Vagina (tissue), 2 donors: ENCODE measurements at places on chromosomes 2 and 18. TPM values are rescaled to one million over a fixed set of nuclear protein-coding genes. Genes with fewer than 3 reads are reported as not detected.
A peak's percentile ranks its signal among the peaks of the same experiment; 100 is the strongest.

DNA sequence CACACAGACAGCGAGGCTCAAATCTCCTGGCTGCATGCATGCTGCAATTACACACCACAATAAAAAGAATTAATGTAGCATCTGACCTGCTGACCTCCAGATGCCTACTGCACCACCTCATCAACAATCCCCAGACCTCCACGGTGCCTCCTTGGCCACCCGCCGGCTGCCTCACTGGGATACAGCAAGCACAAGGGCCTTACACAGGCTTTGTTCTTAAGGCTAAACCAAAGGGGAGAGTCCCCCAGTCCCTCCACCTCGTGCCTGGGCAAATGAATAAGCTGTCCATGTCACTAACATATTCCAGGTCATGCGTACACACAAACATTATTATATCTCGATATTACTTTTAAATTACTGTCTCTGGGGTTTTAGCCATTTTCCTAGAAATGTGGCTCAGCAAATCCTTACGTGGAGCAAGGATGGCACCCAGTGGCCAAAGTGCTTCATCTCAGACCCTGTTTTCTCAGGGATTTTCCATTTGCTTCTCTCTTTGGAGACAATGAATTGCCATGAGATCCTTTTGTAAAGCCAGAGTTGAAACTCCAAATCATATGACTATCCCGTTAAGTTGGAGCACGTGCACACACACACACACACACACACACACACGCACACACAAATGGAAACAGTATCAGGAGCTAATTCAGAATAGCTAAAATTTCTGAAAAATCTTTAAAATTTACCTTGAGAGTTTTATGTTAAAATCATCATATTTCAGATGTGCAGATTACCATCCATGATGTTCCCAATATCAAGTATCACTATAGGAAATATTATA, 313.8 kb downstream of the PDE11A start:
- H3K27ac ChIP-seq = no peak overlapping the region
- no peak overlapping the region for H3K4me3 ChIP-seq
- no peak for DNase-seq
- H3K4me1 ChIP-seq = no peaks in the 10 kb centered on the region
- no peaks in the 10 kb centered on the region for H3K36me3 ChIP-seq
- H3K27me3 ChIP-seq = no peaks in the 10 kb centered on the region

GRCh38 chr2:61718965-61719364, 134.9 kb downstream of the FAM161A start:
- H3K27me3 ChIP-seq = no peaks in the 10 kb centered on the region
- H3K4me3 ChIP-seq = no peak overlapping the region
- no peaks in the 10 kb centered on the region for H3K36me3 ChIP-seq
- DNase-seq = no peak
- H3K4me1 ChIP-seq = no peaks in the 10 kb centered on the region

DNA sequence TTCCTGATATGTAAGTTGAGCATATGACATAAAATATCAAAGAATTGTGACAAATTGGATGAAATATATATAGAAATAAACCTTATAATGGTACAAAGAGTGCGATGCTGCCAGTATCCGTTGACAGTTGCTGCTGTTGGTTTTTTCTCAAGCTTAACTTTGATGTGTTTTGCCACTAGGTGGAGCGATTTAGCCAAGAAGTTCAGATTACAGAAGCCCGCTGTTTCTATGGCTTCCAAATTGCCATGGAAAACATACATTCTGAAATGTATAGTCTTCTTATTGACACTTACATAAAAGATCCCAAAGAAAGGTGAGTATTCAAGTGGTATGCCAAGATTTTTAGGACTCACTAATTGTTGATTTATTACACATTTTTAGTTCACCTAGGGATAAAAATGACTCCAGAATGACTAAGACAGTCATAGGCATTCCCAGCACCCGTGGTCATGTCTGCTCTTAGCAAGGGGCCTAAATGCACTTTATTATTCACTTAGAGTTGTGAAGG, 2.1 kb downstream of the RRM2 start:
- no peak overlapping the region for H3K4me3 ChIP-seq
- H3K4me1 ChIP-seq = peaks cover 31% of the 10 kb centered on the region
- H3K36me3 ChIP-seq = no peaks in the 10 kb centered on the region
- peaks cover 6% of the 10 kb centered on the region for H3K27me3 ChIP-seq
- no peak overlapping the region for H3K27ac ChIP-seq

DCDC2C gene
- total RNA-seq = not detected

DNA sequence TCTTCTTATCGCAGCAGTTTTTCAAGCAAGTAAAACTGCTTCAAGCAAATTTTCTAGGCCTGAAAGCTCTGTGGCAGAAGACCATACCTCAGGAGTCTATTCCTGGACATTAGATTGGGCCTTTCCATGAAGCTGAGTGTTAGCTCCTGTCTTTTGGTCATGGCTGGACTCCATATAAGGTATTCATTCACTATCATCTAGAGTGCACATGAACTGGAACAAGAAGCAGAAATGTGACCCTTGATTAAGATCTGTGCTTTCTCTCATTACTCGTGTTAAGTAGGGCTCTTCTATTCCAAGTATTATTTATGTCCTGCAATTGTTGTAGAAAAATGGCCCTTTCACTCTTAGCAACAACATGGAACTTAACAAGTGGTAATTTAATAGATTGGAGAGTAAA, 5.9 kb upstream of the GULP1 start:
- no peak for DNase-seq
- no peak overlapping the region for H3K27ac ChIP-seq
- no peak overlapping the region for H3K4me3 ChIP-seq
- H3K36me3 ChIP-seq = no peaks in the 10 kb centered on the region
- peaks cover 15% of the 10 kb centered on the region for H3K4me1 ChIP-seq
- H3K27me3 ChIP-seq = no peaks in the 10 kb centered on the region

DNA sequence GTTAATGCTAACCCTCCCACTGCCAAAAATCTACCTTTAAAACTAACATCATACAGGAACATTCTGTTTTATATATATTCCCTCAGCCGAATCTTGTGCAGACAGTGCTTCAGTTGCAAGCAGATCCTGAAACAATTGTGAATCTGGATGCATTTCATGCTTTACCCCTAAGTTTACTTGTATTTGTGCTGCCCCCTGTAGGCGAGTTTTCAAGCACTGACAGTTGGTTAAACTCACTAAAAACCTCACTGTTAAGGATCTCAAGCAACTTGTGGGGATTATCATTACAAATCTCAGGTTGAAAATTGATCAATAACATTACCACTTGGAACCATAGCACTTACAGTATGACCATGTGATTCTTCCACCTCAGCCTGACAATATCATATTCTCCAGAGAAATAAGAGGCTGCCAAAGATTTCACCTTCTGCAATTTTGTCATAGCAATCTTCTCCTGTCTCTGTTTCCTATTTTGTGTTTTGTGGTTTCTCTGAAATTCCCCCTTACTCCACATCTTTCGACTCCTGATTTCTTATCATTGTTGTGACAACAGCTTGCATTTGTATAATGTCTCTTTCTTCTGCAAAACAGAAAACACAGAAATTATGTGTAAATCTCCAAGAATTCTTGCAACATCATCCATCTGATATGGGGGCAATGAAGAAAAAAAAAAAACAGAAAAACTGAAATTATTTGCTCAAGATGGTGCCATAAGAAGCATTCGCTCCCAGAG, 354.6 kb upstream of the SETBP1 start:
- H3K27ac ChIP-seq = no peak overlapping the region
- H3K4me3 ChIP-seq = no peak overlapping the region
- H3K4me1 ChIP-seq = no peaks in the 10 kb centered on the region
- H3K36me3 ChIP-seq = no peaks in the 10 kb centered on the region

DNA sequence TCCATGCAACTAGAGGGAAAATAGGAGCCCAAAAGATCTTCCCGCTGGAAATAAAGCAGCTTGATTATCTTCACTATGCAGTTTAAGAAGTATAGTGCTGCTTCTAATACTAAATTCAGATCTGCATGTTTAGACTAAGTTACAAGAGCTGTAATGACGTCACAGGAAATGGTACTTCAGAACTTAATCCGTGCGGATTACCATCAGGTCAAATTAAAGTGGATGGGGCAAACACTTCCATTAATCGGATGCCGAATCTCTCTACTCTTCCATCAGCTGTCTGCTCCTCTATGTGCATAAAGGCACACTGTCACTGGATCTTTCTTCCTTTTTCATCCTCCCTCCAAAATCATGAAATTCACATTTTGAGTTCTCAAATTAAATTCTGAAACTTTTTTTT, 52.6 kb downstream of the TRAPPC12 start:
- H3K27me3 ChIP-seq = no peaks in the 10 kb centered on the region
- H3K27ac ChIP-seq = no peak overlapping the region
- DNase-seq = no peak

GCA gene
- 13.5 TPM for total RNA-seq

DNA sequence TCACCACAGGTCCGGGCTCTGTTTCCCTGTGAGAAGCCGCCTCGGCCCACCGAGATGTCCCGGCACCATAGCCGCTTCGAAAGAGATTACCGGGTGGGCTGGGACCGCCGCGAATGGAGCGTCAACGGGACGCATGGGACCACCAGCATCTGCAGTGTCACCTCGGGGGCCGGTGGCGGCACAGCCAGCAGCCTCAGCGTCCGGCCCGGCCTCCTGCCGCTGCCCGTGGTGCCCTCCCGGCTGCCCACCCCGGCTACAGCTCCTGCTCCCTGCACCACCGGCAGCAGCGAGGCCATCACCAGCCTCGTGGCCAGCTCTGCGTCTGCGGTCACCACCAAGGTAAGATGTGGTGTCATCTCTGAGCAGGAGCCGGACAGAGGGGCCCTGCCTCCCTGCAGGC, 177.2 kb downstream of the KLHL29 start:
- no peak for DNase-seq
- no peak overlapping the region for H3K4me3 ChIP-seq
- peaks cover 43% of the 10 kb centered on the region for H3K4me1 ChIP-seq
- H3K36me3 ChIP-seq = no peaks in the 10 kb centered on the region
- no peaks in the 10 kb centered on the region for H3K27me3 ChIP-seq

KCNG2 gene
- not detected for total RNA-seq

DNA sequence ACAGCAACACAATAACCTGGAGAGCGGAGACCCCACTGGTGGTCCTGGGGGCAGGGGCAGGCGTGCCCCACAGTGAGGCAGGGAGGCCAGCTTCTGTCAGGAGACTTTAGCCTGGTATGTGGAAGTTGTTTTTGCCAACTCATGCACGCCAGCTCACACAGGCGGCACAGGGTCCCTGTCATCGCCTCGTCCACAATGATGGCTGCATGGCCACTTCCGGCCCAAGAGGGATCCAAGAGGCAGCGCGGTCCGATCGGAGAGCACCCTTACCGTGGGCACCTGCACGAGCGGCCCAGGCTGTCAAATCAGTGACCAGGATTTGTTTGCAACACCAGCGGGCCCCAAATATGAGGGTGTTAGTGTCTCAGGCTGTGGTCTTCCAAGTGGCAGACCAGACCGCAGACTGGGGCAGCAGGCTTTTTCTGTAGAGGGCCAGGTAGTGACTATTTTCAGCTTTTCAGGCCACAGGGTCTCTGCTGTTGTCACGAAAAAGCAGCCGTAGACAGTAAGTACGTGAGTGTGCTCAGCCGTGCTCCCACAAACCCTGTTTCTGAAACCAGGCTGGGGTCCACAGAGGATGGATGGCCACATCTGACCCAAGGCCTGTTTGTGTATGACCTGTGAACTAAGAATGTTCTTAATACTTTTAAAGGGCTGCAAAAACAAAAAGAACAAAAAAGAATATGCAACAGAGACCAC, 21.2 kb downstream of the SNED1 start:
- no peak for DNase-seq
- no peak overlapping the region for H3K27ac ChIP-seq
- no peaks in the 10 kb centered on the region for H3K27me3 ChIP-seq
- no peaks in the 10 kb centered on the region for H3K4me1 ChIP-seq
- H3K4me3 ChIP-seq = no peak overlapping the region

- H3K4me3 ChIP-seq = peak overlapping the region; percentile 30
- peaks cover 95% of the 10 kb centered on the region for H3K4me1 ChIP-seq
- no peaks in the 10 kb centered on the region for H3K27me3 ChIP-seq
- H3K36me3 ChIP-seq = no peaks in the 10 kb centered on the region
Observed at GRCh38 chr2:55010149-55010591, 40.1 kb downstream of the RTN4 start.

GRCh38 chr18:55269622-55270021, 310.4 kb upstream of the CCDC68 start:
- no peaks in the 10 kb centered on the region for H3K27me3 ChIP-seq
- H3K27ac ChIP-seq = no peak overlapping the region
- H3K4me3 ChIP-seq = no peak overlapping the region
- no peak for DNase-seq
- no peaks in the 10 kb centered on the region for H3K36me3 ChIP-seq

- no peak overlapping the region for H3K4me3 ChIP-seq
- no peak overlapping the region for H3K27ac ChIP-seq
- peak; percentile 71 for DNase-seq
Observed at GRCh38 chr18:8386669-8387380, 222.4 kb upstream of the RAB12 start.

M1AP gene
- total RNA-seq = 4.9 TPM

GRCh38 chr18:35851286-35851970, 121.1 kb upstream of the RMP24 start:
- H3K36me3 ChIP-seq = no peaks in the 10 kb centered on the region
- no peak for DNase-seq
- no peaks in the 10 kb centered on the region for H3K4me1 ChIP-seq
- H3K4me3 ChIP-seq = no peak overlapping the region
- no peak overlapping the region for H3K27ac ChIP-seq

ITGA4 gene
- total RNA-seq = 4.9 TPM

GRCh38 chr2:125405816-125406215, 1250.1 kb upstream of the GYPC start:
- H3K4me3 ChIP-seq = no peak overlapping the region
- H3K27me3 ChIP-seq = no peaks in the 10 kb centered on the region
- no peak overlapping the region for H3K27ac ChIP-seq
- H3K36me3 ChIP-seq = no peaks in the 10 kb centered on the region
